MG63 (cell line): ENCODE measurements at places on chromosomes 12 and 14. TPM values are rescaled to one million over a fixed set of nuclear protein-coding genes. Genes with fewer than 3 reads are reported as not detected.

Gene ADAMTS20
- total RNA-seq: not detected in 2 replicates

DNA sequence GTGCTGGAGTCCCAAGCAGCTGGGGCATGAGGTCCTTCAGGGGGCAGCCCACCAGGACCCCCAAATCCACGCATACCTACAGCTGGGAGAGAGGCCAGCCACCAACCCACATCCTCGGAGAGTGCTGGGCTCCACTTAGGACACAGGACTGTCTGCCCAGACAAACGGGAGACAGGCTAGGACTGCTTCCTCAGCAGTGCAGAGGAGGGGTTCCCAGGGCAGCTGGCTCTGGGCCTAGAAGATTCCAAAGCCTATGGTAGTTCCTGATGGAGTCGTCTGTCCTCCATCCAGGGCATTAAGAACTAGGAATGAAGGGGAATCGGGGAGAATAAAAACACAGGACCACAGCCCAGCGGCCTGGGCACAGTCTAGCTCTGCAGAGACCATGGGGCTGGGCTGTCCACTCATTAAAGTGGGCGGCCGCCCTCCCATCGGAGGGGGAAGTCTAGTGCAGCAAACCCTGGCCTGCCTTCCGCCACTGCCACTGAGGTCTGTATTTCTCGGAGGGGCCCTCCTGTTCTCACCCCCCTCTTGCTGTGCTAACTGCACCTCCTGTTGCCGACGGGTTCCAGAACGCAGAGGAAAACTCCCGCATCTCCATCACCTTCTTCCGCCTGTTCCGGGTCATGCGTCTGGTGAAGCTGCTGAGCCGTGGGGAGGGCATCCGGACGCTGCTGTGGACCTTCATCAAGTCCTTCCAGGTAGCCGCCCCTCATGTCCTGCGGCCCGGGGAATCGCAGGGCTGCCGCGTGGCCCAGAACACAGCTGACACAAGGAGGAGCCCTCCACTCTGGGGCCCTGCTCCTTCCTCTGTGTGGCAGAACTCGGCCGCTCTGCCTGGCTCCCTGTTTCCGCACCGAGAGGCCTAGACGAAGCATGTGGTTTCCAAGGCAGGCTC is 143.5 kb upstream of the FKBP4 start:
- DNase-seq: no peak

- no peak for DNase-seq
These were observed 44.5 kb downstream of the ALKBH1 start for GRCh38 chr14:77663293-77663692.

DNA sequence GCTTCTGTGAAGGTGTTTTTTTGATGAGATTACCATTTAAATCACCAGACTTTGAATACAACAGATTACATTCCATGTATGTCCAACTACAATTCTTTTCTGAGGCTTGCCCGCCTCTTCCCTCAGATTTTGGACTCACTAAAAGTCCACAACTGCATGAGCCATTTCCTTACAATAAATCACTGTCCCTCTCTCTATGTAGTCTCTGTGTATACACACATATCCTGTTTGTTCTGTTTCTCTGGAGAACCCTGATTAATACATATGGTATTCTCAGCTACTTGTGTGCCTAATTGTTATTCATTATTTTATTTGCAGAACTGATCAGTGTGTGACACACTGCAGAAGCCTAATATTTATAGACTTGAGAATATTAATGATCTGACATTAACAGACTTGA is 2.4 kb upstream of the MIPOL1 start:
- DNase-seq: no peak

DNA sequence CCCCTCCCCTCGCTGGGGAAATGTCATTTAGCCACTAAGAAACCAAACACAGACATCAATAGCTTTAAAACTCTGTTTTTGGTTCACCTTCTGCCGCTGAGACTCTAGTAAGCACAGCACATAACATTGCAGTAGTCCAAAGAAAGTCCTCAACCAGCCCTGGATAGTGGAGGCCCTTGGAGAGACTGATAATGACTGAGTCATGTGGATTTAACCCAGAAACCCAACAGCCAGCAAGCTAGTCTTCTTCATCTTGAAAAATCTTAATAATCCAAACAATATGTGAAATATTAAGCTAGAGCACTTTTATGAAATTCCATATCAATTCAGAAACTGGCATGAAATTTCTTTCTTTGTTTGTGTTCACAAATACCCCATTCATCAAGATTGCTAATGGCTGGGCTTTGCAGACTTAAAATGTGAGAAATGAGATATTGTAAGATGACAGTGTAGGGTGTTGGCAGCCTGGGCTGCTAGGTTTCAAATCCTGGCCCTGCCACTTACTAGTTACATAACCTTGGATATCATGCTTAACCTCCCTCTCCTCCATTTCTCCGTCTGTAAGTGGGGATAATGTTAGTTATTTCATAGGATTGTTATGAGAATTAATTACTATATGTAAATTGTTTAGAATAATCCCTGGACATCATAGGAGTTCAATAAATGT is 40.1 kb downstream of the RERG start:
- DNase-seq: no peak

- DNase-seq: no peak
These were observed 187.5 kb downstream of the RBM19 start for GRCh38 chr12:113778432-113779132.

DNA sequence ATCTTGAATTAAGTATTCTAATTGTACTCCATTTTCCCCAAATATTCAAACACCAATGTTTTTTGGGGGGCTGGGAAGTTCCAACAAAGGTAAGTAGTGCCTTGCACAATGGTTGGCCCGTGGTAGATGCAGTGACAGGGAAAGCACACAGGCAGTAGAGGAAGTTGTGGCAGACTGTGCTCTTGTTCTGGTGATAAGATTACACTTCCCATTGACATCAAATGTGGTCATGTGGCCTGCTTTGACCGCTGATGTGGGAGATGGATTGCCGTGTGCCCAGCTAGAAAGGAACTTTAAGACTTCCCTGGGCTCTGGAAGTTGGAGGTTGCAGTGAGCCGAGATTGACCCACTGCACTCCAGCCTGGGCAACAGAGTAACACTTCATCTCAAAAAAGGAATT is 223.8 kb downstream of the VRK1 start:
- DNase-seq: no peak

Gene PRICKLE1
- 4.7 and 8.6 TPM in 2 replicates for total RNA-seq

- DNase-seq: no peak
These were observed 162.0 kb upstream of the LMNTD1 start for GRCh38 chr12:25715102-25715501.

GRCh38 chr12:108839890-108840230 is 17.5 kb downstream of the SSH1 start:
- DNase-seq: peak; percentile 39
